ENCODE measurements at places on chromosomes 6 and 20.

GRCh38 chr6:168774381-168774780 lies 333.4 kb downstream of the SMOC2 start:
- DNase-seq = peak; percentile 28

DNA sequence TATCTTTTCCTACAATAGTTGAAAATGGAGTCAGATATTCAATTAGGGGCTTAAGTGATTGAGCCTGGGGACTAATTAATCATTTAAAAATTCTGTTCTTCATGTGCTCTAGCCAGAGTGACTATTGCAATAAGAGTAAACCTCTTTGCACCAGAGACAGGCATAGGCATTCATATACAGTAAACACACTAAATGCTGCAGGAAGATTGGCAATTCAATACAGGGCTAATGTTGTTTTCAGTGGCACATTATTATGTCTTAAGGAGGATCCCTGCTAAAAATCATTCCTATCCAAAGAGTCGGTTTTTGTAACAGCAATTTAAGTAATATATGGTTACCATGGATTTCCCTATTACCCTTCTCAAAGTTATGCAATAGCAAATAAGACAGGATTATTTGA lies 1.2 kb downstream of the PDE7B start:
- no peak for DNase-seq

GRCh38 chr20:41293269-41294037 lies 24.1 kb downstream of the ZHX3 start:
- peak; percentile 24 for DNase-seq

- no peak for DNase-seq
These were observed 177.2 kb downstream of the TSHZ2 start for GRCh38 chr20:53149148-53149889.

- no peak for DNase-seq
These were observed 35.5 kb upstream of the ADTRP start for GRCh38 chr6:11814106-11814505.

DNA sequence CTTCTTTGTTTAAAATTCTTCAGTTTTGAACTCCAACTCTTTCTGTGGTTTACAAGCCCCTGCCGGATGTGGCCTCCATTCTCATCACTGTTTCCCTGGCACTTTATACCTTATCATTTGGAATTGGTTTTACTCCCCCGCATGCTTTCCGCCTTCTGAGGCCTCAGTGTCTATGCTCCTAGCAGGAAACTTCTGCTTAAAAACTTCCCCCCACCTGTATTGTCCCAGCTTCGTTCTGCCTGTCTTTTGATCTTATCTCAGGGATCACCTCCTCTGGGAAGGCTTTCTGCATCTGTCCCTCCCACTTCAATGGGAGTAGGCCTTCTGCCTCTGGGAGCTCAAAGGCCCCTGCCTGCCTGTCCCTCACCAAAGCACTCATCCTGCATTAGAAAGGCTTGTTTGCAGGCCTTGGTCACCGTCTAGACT lies 3.4 kb upstream of the ANGPT4 start:
- no peak for DNase-seq

DNA sequence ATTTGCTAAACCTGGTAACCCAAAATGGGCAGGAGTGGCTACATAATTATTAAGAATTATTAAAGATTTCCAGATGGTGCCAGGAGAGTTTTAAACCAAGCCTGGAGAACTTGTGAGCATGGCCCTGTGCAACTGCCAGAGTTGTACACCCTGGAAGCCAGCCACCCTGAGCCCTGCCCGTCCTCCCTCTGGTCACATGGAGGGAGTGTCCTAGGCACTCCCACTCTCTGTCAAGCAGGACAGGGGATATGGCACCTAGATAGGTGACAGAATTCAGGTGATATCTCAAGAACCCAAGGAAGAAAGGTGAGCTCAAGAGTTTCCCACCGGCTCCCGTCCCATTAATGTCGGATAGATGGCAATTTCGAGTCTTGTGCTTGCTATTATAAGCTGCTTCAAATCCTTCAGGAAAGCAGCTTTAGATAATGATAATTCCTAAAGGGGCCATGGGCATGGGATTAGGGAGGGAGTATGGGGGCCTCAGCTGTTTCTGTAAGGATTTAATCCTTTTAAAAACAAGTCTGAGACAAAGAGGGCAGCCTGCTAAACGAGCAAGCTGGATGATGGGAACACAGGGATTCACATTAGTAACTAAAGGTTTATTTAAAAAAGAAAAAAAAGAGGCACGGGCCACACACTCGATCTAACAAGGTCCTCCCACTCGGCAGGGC lies 169.1 kb downstream of the BMP7 start:
- no peak for DNase-seq

- no peak for DNase-seq
These were observed 165.0 kb downstream of the PDE7B start for GRCh38 chr6:136016228-136017225.

- no peak for DNase-seq
These were observed 135.3 kb downstream of the ARID1B start for GRCh38 chr6:156912431-156912830.

All from fibroblast of upper back skin (primary cell).